Stimulated activated CD8-positive, alpha-beta memory T cell treated with anti-CD3 and anti-CD28 coated beads, Interleukin-7, amount 100 ng/mL, for 1 hour (primary cell): ENCODE measurements at places on chromosomes 16 and 17.

DNA sequence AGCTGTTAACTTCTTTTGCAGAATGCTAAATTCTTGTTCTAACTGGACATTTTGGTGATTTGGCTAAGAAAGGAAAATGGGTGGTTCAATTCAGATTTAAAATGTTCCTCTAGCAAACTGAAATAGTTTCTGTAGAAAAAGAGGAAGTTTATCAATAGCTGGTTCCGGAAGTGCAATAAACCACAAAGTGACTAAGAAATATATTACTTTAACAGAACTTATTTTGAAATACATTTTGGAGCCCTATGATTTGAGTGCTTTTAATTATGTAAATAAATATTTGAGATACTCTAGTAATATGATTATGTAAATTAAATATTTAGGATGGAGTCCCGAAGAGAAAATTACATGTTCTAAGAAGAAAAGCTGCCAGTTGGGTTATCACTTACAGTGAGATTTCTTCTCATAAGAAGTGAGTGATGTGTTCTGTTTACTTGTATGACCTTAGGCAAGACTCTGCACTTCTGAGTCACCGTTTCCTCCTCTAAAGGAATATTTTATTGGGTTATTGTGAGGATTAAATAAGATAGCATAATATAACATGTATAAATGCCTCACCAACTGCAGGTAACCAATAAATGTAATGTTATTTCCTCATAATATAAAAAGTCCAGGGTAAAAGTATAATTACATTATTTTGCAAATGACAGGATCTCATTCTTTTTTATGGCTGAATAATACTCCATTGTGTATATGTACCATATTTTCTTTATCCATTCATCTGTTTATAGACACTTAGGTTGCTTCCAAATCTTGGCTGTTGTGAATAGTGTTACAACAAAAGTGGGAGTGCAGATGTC lies at the start of gene EVI2B:
Gene EVI2B, minus strand, starts transcription at position 73 of the 800 bp plus-strand sequence. CDS start 8,445 bp downstream, outside the sequence.
- DNase-seq: no peak

GRCh38 chr16:30697264-30698138 lies 1.5 kb upstream of the SRCAP start:
- no peak for DNase-seq

- DNase-seq: no peak
Observed at GRCh38 chr16:7182510-7183109, 150.0 kb upstream of the RBFOX1 start.

- no peak for DNase-seq
Observed at GRCh38 chr17:15660077-15660476, 24.0 kb downstream of the TRIM16 start.

GRCh38 chr16:86248310-86248905 lies 261.9 kb upstream of the FOXF1 start:
- DNase-seq: no peak

GRCh38 chr17:44807817-44808155 lies 22.3 kb downstream of the GJC1 start:
- DNase-seq: no peak

DNA sequence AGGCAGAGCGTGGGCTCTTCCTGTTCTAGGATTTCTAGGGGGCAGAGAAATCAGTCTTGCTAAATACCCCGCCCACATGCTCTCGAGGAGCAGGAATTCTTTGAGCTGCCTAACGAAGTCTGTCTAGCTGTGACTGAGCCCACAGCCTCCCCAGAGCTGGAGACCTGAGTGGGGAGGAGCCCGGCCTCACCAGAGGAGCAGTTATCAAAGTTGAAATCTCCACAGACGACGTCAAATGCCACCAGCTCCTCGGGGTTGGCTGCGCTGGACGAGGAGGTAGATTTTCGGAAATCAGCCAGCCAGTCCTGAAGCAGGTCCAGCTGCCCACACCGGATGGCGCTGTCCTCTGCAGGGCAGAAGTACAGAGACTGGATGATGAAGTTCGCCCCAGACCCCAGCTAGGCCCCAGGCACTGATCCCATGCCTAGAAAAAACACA lies 53.8 kb downstream of the PRMT7 start:
- no peak for DNase-seq

GRCh38 chr16:57759541-57760356 lies 24.2 kb downstream of the KATNB1 start:
- DNase-seq: no peak

DNA sequence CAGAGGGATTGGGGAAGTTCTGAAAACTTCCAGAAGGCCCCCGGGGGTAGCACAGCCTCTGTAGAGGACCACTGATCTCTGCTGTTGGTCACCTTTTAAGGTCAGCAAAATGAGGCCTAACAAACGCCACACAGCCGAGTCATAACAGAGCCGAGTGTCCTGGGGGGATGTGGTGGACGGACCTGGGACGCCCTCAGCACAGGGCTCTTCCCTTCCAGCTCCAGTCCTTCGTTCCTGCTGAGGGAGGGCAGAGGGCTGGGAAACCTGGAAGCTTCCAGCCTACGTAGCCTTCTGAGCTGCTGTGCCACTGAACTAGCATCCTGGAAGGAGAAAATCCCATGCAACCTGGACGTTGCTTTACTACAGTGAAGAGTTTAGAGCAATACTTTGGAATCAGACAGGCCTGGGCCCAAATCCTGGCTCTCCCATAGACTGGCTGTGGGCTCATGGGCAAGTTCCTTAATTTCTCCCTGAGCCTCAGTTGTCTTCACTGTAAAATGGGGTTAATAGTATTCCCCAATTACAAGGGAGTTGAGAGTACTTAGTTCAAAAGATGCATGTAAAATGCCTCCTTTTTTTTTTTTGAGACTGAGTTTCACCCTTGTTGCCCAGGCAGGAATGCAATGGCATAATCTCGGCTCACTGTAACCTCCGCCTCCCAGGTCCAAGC lies 34.4 kb upstream of the ZCCHC14 start:
- no peak for DNase-seq

DNA sequence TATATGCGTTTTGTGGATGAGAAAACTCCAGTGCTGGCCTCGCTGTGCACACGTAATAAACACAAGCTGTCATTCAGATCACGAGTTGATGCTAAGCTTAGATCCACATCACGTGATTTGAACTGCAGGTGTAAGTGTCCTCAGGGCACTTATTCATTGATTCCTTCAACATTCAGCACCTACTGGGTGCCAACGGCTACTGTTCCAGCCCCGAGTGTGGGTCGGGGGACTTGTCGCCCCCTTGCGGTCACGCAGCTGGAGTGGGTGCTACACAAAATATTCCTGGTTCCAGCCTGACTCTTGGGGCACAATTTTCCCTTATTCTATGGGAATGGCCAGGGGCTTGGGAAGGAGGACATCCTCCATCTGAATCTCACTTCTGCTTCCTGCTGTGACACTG lies 29.9 kb upstream of the GINS2 start:
- DNase-seq: no peak
